ENCODE measurements at places on chromosomes 4 and X. TPM values are rescaled to one million over a fixed set of nuclear protein-coding genes. Genes with fewer than 3 reads are reported as not detected.

Gene UBA6
- polyA plus RNA-seq = 63.0 TPM

Gene GDPD2
- 1.3 TPM for polyA plus RNA-seq

Gene EDA
- polyA plus RNA-seq = 5.8 TPM

Gene OPRPN
- not detected for polyA plus RNA-seq

Gene CPZ
- 17.1 TPM for polyA plus RNA-seq

Gene CSAG2
- polyA plus RNA-seq = not detected

Gene NALF2
- polyA plus RNA-seq = 0.80 TPM

Gene CCDC160
- 13.8 TPM for polyA plus RNA-seq

Gene RBM3
- 299 TPM for polyA plus RNA-seq

Gene STARD8
- polyA plus RNA-seq = 16.3 TPM

Gene CSTF2
- polyA plus RNA-seq = 24.4 TPM

Gene GAB3
- 2.0 TPM for polyA plus RNA-seq

Gene LINC00632
- polyA plus RNA-seq = 5.4 TPM

Gene PAK3
- polyA plus RNA-seq = 6.2 TPM

Gene TMEM164
- 40.5 TPM for polyA plus RNA-seq

Gene GAGE12J
- not detected for polyA plus RNA-seq

Gene PABPC4L
- 11.9 TPM for polyA plus RNA-seq

Gene SPANXC
- polyA plus RNA-seq = not detected

Gene NLGN3
- polyA plus RNA-seq = 3.8 TPM

Gene MAGEA1
- polyA plus RNA-seq = not detected

Gene LSM6
- 64.4 TPM for polyA plus RNA-seq

Gene FATE1
- polyA plus RNA-seq = not detected

Gene OPN1MW3
- not detected for polyA plus RNA-seq

Gene PDE6B
- polyA plus RNA-seq = 38.3 TPM

Gene CYP4V2
- polyA plus RNA-seq = 18.8 TPM

Gene PSAPL1
- not detected for polyA plus RNA-seq

Gene ASMT
- polyA plus RNA-seq = 0.11 TPM
